ENCODE measurements at places on chromosomes 11 and 22.

DNA sequence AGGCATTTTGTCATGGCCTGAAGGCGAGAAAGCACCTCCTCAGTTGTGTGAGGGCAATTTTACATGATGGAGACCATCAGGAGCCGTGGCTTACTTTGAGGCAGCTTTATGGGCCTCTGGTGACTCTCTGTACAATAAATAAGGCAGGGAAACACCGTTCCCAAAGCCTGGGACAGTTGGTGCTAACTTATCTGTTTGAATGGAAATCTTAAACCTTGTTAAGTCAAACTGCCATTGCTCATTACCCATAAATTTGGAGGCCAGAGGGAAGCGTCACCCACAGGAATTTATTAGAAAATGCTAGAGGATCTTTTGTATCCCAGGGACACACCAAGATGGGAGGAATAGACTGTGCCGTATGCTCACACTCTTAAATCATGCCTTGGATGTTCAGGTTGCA lies 1156.9 kb downstream of the BRD1 start:
- no peak for DNase-seq

- no peak for DNase-seq
Observed at GRCh38 chr11:67407688-67408163, 3.8 kb downstream of the TBC1D10C start.

DNA sequence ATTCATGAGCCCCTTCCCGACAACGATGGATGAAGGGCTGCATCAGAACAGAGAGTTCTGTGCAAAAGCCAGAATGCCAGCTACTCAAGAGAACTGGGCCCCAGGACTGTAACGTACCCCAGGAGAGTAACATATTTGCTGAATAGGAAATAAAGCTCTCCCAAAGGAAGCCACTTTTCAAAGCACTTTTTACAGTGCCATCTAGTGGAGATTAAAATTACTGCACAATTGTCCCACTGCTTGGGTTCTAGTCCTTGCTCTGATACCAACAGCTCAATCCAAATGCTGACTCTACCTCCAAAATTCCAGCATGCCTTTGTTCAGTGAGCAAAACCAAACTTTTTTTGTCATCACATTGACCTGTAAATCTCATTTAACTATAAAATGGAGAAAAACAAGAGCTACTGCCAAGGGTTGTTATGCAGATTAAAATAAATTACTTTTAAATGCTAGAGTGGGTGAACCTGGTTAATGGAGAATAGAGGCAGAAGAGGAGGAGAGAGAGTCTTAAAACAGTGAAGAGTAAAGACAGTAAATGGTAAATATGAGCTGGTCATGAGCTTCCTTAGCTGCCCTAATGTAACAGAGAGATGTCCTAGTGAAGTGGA lies 87.6 kb upstream of the FSHB start:
- peak; percentile 57 for DNase-seq

- DNase-seq: no peak
Observed at GRCh38 chr11:36530840-36531239, 20.8 kb upstream of the TRAF6 start.

DNA sequence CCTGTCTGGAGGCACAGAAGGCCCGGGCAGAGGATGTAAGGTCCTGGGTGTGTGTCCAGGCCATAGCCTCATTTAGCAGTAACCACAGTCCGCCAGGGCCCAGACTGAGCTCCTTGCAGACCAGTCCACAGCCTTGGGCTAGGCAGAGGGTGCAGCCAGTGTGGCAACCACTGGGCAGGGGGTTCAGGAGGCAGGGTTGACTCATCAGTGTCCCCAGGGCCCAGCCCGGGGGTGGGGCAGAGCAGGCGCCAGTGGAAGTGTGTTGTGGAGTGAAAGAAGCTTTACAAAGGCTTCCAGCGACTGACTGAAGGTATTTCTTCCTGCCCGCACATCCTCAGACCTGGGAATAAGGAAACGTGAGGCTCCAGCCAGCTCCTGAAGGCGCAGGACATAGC lies 27.7 kb upstream of the WNT11 start:
- DNase-seq: peak; percentile 7

- no peak for DNase-seq
Observed at GRCh38 chr11:59783632-59784090, 26.9 kb downstream of the MRPL16 start.

DNA sequence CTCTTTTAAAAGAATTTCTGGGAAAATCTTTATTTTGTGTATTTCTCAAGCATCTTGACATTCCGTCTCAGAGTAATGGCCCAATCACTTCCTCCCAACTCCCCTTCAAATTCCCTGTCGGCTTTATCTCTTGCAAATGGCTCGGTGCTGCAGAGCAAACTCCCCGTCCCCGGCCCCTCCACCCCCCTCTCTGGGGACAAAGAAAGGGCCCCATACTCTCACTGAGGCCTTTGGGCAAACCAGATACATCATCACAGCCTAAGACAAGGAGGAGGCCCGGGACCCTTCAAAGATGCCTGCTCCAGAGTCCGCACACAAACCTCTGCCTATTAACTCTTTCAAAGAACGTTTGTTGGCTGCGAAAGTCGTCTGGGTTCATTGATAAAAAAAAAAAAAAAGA lies 3.9 kb upstream of the SMIM38 start:
- peak; percentile 49 for DNase-seq

GRCh38 chr22:49535527-49536125 lies 292.0 kb downstream of the BRD1 start:
- DNase-seq: no peak

DNA sequence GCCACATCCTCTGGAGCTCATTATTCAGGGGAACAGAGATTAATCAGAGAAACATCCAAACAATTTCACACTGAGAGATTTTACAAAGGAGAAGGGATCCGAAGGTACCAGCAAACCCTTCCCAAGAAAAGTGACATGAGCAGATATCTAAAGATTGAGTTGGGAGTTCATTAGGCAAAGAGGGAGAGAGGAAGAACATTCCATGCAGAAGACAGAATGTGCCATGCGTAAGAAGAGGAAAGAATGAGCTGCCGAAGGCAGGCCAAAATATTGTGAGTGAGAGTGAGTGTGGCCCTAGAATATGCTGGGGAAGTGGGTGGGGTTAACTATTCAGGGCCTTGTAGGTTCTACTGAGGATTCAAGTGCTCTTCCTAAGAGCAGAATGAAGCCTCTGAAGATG lies 50.0 kb upstream of the LYVE1 start:
- no peak for DNase-seq

GRCh38 chr11:1040428-1041148 lies 4.1 kb upstream of the MUC6 start:
- peak; percentile 42 for DNase-seq

GRCh38 chr11:48058788-48059187 lies 78.4 kb downstream of the PTPRJ start:
- no peak for DNase-seq

GRCh38 chr11:33471541-33471940 lies 214.4 kb downstream of the HIPK3 start:
- DNase-seq: no peak

- no peak for DNase-seq
Observed at GRCh38 chr11:39541945-39542351, 1917.5 kb downstream of the LRRC4C start.

GRCh38 chr11:19903620-19904069 lies 191.0 kb downstream of the NAV2 start:
- DNase-seq: peak; percentile 89

DNA sequence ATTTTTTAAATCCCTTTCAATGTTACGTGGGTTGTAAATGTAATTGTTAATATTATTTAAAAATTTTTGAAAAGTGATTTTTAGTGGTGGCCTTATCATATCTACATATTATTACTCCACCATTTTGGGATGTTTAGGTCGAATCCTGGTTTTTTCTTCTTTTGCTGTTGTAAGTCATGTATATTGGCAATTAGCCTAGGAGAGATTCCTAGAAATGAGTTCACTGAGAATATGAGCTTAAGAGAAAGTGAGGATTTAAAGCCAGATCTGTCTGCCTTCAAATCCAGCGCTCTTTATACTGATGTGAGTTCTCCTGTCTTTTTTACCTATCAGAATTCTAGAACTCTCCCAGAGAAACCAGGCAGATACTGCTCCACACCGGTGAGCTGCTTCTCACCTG lies 56.1 kb downstream of the PTPRJ start:
- peak; percentile 62 for DNase-seq

All from fibroblast of pulmonary artery (primary cell).